ENCODE measurements at places on chromosomes 6 and 20.

DNA sequence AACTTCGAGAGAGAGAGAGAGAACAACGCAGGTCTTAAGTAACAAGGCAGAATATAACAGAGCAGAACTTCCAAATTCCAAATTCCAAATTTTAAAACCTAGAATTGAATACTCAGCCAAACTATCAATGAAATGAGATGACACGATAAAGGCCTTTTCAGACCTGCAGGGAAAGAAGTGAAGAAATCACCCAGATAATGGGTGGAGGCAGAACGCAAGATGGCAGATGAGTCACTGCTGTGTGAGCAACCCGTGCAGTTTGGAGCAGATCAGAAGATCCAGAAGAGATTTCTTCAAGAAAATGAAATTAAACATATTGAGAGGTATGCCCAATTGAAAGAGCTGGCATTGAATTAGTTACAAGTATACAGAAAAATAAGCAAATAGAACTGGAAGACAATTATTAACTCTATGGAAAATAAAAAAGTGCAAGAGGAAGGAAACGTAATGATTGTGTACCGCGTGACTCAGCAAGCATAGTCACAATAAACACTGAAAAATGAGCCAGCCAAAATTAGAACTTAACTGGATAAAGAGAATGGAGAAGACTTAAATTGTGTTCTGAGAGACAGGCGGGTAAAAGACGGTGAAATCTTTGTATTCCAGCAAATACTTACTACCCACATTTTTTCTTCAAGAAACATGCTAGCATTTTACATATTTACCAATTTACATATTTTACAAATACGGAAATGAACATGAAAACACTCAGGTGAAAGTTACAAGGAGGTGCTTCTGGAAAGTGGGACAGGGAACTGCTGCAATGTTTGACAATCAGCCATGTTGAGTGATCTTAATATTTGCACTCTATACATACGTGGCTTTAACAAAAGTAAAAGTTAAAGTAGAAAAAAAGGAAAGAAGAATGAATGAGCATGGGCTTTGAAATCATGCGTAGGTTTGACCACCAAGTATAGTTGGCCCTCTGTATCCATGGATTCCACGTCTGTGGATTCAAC, 87.9 kb upstream of the CDYL start:
- DNase-seq, result no peak

GRCh38 chr6:72425003-72425681, 196.7 kb upstream of the KCNQ5 start:
- DNase-seq, result no peak

GRCh38 chr20:53032046-53032445, 59.9 kb downstream of the TSHZ2 start:
- DNase-seq, result no peak

DNA sequence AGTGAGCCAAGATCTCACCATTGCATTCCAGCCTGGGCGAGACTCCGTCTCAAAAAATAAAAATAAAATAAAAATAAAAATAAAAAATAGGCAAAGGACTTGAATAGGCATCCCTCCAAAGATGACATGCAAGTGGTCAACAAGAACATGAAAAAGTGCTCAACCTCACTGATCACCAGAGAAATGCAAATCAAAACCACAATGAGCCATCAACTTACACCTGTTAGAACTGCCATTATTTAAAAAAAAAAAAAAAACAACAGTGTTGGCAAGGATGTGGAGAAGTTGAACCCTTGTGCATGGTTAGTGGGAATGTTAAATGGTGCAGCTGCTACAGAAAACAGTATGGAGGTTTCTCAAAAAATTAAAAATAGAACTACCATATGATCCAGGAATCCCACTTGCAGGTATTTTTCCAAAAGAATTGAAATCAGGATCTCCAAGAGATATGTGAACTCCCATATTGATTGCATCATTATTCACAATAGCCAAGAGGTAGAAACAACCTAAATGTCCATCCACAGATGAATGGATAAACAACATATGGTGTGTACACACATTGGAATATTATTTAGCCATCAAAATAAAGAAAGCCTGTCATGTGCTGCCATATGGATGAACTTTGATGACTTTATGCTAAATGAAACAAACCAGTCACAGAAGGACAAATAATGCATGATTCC, 2.8 kb downstream of the C20orf203 start:
- DNase-seq, result no peak

- DNase-seq, result no peak
Observed at GRCh38 chr6:11929241-11929835, 82.8 kb upstream of the HIVEP1 start.

GRCh38 chr6:117472667-117473066, 9.8 kb upstream of the DCBLD1 start:
- no peak for DNase-seq
